ENCODE measurements at places on chromosomes 11 and 22. TPM values are rescaled to one million over a fixed set of nuclear protein-coding genes. Genes with fewer than 3 reads are reported as not detected.

KCNJ5 gene
- 0.28 TPM for total RNA-seq

API5 gene
- total RNA-seq, result 102 TPM

PAX6 gene
- 0.49 TPM for total RNA-seq

SMC1B gene
- 0.10 TPM for total RNA-seq

FGF4 gene
- not detected for total RNA-seq

FXYD6 gene
- total RNA-seq, result 0.54 TPM

OR2AG1 gene
- total RNA-seq, result not detected
